ENCODE measurements at places on chromosomes 2 and 18.
A peak's percentile ranks its signal among the peaks of the same experiment; 100 is the strongest.

DNA sequence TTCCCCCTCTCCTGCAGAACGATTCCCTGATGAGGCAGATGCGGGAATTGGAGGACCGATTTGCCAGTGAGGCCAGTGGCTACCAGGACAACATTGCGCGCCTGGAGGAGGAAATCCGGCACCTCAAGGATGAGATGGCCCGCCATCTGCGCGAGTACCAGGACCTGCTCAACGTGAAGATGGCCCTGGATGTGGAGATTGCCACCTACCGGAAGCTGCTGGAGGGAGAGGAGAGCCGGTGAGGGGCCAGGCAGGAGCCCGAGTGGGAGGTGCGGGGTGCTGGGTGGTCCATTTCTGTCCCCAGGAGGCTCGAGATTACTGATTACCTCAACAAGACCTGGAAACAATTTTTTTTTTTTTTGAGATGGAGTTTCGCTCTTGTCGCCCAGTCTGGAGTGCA lies 3.1 kb downstream of the DES start:
- DNase-seq, result no peak

DNA sequence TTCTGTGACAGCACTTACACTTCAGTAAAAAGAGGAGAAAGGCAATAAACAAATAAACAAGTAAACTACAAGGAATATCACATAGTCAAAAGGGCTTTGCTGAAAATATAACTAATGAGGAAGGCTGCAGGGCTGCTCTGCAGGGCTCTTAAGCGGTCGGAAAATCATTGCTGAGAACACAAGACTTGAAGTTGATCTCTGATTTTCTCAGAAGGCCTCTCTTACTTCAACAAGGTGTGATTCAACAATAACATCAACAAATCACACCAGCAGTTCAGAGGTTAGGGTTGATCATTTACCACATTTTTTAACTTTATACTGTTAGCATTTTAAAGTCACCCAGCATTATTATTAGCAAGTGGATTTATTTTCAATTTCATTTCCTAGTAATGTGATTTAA lies 215.6 kb downstream of the ARHGAP15 start:
- DNase-seq, result no peak

DNA sequence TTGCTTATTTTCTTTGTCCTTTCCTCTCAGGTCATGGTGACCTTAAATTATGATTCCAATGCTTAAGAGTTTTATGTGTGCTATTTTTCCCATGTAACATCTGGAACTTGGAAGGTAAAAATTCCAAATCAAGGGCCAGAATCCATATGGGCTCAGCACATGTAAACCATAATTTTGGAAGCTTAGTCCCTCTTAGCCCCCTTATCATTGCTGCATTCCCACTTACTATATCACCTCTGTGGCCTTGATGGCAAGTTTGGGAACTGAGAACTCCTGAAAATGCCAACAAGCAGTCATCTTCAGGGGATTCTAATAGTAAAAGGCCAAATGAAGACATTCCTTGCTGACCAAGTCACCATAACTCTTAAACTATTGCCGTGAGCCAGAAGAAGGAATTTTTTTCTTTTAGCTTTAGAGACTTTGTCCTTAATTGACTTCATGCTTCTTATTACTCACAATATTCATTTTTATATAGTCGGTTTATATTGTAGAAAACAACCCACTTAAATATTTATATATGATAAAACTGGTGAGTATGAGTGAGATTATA lies 251.4 kb downstream of the SLC8A1 start:
- no peak for DNase-seq

DNA sequence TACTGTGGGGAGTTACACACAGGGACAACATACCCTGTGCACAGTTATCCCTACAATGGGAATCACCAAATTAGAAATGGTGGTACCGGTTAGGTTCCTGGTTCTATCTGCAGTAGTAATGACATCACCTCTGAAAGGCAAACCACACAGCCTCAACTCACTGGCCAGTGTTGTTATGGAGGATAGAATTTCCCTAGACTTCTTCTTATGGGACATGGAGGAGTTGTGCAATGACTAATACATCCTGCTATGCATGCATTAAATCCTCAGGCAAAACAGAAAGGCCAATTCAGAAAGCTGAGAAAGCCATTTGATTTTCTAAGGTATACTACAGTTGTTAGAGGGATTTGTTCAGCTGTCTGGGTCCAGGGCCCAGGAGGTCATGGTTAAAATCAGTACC lies 439.3 kb downstream of the TMX3 start:
- no peak for DNase-seq

DNA sequence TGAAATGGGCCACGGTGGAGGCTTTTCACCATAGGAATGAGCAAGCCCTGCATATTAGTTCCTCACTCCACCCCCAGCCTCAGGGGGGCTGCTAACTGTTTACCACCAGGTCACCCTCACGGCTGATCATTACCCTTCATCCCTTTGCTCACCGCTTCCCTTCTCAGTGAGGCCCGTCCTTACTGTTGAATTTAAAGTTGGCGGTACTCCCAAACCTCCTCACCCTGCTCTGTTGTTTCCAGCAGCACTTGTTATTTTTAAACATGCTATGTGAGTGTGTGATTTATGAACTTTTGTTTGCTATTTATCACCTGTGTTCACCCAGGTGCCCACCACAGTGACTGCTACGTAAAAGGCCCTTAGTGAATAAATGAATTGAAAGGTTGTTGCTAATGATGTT lies 243.6 kb downstream of the ZNF407 start:
- DNase-seq, result no peak

- peak; percentile 66 for DNase-seq
Observed at GRCh38 chr2:36371070-36371874, 15.7 kb downstream of the CRIM1 start.

- DNase-seq, result no peak
Observed at GRCh38 chr18:53458268-53458667, 766.2 kb downstream of the MBD2 start.

- DNase-seq, result no peak
Observed at GRCh38 chr2:47346638-47347037, 56.3 kb upstream of the MSH2 start.

GRCh38 chr2:217370391-217370790 lies 510.5 kb upstream of the TNP1 start:
- DNase-seq, result peak; percentile 1

- DNase-seq, result no peak
Observed at GRCh38 chr2:36528766-36529392, 69.1 kb downstream of the FEZ2 start.

DNA sequence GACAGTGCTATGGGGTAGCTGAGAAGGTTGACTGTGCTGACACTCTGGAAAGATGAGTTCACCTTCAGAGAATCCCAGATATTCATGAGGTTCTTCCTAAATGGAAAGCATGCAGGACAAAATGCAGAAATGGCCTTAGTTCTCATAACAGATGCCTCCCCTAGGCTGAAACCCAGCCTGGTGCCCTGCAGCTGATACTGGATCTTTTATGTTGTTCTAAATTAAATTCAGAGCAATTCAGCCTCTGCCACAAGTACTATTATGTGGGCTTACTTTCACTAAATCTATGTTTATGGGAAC lies 172.0 kb upstream of the SERPINE2 start:
- no peak for DNase-seq

GRCh38 chr2:122988395-122989221 lies 1036.5 kb upstream of the CNTNAP5 start:
- DNase-seq, result no peak

GRCh38 chr2:31785876-31786275 lies 205.1 kb upstream of the SRD5A2 start:
- no peak for DNase-seq

GRCh38 chr18:42778024-42778423 lies 337.5 kb downstream of the RIT2 start:
- no peak for DNase-seq

DNA sequence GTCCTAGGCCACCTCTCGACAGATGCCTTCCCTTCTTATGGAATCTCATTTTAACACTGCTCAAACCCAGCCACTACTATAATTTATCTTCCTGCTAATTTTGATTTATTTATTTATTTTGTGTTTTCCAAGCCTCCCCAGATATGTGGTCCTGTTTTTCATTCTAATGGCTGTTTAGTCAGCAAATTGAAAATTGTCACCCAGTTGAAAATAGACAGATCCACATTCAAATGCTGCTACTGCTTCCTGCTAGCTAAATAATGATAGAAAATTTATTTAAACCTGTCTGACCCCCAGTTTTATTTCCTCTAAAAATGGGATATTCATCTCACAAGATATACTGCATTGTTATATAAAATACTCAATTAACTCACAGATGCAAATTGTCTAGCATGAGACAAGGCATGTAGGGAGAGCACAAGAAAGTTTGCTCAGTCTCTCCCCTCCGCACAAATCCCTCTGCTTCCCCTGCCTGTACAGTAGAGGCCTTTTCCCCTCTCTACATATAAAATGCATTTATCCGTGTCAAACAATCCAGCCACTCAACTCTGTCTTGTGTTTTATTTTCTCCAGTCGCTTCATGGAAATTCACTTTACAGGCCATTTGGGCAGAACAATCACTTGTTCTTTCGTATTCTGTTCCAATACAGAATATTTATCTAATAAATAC lies 389.9 kb downstream of the SOX11 start:
- no peak for DNase-seq

DNA sequence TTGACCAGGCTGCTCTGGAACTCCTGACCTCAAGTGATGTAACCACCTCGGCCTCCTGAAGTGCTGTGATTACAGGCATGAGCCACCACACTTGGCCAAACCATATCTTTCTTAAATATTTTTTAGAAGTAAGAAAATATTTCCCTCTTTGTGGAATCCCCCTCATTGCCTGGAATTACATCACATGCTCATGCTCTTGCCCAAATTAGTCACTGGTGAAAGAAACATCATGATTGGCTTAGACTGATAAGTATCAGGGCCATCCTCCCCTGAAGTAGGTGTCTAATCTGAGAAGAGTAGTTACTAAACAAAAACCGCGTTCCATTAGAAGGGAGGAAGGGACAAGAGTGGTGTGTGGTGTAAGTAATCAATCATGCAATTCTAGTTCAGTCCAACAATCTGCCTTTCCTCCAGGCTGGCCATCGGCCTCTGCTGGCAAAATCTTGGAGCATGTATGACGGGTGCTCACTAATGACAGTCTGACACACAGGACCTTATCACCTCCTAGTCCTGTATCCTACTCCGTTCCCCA lies 52.3 kb upstream of the SCG2 start:
- DNase-seq, result no peak

DNA sequence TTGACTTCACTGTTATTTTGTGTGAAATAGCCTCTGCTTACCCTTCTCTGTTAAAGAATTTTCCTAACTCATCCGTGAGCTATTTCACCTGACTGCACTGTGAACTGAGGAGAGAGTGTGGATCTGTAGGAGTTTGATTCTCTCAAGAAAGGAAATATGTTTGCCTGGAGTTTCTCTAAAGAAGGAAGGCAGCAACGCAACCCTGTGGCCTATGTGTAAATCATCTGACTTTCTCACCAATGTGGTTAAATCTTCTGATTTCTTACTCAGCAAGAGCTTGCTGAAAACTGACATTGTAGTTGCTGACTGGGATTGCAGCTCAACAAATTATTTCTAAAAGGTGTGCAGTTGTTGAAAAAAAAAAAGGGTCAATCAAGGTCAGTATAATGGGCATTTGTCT lies 153.9 kb upstream of the PELI1 start:
- no peak for DNase-seq

DNA sequence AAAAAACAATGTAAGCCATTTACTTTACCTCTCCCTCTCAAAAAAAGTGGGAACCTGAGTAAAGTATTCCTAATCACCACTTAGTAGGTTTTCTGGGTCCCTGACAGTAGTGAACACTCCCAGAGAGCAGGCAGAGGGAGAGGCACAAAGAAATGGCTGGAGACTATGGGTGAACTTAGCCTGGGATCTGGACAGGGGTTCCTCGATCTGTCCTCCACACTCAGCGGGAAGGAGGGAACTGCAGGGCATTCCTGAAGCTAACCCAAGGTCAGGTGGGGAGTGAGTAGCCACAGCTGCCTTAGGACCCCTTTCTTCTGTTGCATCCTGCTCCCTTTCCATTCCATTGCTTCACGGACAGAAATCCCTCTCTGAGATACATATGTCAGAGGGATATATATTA lies 155.3 kb downstream of the TPGS2 start:
- DNase-seq, result no peak

DNA sequence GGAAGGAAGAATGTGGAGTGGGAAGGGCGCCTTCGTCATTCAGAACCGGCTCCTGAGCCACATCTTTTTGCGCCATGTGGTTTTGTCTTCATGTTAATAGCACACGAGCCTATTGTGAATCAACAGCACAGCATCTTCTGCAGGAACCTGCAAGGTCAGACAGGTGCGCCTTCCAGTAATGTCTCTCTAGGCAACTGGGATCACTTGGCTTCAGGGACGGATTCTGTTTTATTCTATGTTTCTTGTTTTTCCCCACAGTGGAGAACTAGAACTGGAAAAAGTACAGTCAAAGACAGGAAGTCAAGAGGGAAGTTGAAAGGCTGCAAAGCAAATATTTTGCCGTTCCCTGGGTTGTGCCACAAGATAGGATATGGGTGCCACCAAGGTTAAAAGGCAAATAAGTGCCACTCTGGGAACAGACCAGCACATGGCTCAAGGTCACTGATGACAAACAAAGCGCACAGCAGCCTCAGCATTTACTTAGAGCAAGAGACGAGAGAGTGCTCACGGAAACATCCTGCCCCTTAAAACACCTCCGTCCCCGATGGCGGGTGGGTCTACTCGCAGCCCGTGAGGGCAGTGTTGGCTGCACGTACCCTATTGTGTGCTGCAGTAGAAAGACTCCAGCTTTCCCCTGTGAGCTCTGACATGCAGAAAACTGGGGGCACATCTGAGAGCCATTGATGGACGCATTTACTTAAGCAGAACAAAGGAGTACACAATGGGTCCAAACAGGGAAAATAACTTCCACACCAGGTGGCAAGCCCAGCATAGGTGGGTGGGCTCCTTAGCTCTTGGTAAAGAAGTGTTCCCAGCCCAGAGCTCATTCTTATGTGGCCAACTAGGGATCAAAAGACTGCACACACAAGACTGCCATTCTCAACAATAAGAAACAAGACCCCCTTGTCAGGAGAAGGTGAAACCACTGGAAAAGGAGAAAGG lies 107.2 kb upstream of the PARD3B start:
- DNase-seq, result no peak

- DNase-seq, result no peak
Observed at GRCh38 chr18:9210966-9211365, 74.4 kb downstream of the ANKRD12 start.

DNA sequence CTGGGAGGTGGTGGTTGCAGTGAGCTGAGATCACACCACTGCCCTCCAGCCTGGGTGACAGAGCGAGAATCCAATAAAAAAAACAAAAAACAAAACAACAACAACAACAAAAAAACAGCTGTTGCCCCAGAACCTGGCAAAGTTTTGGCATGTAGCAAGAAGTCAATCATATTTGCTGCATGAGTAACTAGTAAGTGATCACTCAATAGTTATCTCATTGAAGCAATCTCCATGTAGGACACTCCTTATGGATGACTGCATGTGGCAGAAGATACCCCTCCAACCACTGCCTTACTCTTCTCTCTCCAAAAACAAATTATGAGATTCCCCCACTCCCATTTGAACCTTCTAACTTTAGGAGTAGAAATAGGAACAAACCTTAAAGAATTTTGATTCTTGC lies 113.7 kb downstream of the TTC27 start:
- no peak for DNase-seq

- DNase-seq, result no peak
Observed at GRCh38 chr2:217944923-217945322, 57.9 kb downstream of the TNS1 start.

- peak; percentile 41 for DNase-seq
Observed at GRCh38 chr2:241507430-241508239, 749 bp downstream of the STK25 start.

- no peak for DNase-seq
Observed at GRCh38 chr2:236026841-236027240, 141.3 kb downstream of the GBX2 start.

GRCh38 chr2:133837441-133838094 lies 269.3 kb upstream of the NCKAP5 start:
- no peak for DNase-seq

GRCh38 chr2:55519938-55520885 lies 694 bp downstream of the CFAP36 start:
- no peak for DNase-seq
